Head of caudate nucleus (tissue), 42 donors: ENCODE measurements at places on chromosomes 16 and 17.

DNA sequence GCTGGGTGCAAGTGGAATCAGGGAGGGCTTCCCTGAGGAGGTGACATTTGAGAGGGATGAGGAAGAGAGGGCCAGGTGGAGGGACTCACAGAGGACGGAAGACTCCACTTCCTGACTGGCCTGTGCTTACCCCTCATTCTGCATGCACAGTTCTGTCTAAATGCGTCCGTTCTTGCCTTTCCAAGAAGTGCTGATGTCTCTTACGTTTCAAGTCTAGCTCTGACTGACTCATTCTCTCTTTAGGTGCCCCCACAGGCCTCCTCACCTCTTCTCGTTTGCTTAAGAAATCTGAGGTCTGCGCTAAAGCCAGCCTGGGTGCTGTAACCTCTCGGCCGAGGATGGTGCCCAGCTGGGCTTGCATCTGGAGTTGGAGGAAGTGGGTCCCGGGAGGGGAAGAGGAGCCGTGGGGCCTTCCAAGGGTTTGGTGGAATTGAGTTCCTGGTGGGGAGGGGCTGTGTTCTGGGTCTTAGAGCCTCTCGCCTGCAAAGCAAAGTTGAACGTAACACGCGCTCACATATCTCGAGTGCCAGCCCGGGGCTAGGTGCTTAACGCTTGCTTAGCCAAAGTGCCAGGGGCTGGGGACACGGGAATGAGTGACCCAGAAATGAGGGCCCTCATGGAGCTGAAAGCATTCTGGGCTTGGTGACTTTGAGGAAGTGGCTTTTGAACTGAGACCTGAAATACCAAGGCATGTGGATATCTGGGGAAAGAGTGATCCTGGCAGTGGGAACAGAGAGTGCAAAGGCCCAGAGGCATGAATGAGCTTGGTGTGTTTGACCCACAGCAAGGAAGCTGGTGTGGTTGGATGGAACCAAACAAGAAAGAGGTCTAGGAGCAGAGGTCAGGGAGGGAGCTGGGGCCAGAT, 4.8 kb downstream of the IL4R start:
- DNase-seq, result peak; percentile 23

GRCh38 chr16:85986931-85987749, 88.2 kb downstream of the IRF8 start:
- DNase-seq, result peak; percentile 34

DNA sequence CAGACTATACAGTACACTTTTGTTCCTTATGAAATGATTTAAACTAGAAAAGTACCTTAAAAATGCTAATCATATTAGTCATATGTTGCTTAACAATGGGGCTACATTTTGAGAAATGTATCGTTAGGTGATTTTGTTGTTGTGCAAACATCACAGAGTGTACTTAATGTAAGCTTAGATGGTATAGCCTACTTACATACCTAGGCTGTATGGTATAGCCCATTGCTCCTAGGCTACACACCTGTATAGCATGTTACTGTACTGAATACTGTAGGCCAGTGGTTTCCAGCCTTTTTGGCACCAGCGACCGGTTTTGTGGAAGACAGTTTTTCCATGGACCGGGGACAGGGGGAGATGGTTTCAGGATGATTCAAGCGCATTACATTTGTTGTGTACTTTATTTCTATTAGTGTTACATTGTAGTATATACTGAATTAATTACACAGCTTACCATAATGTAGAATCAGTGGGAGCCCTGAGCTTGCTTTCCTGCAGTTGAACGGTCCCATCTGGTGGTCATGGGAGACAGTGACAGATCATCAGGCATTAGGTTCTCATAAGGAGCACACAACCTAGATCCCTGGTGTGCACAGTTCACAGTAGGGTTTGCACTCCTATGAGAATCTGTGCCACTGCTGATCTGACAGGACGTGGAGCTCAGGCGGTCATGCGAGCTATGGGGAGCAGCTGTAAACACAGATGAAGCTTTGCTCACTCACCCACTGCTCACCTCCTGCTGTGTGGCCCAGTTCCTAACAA, 35.0 kb upstream of the MRC2 start:
- no peak for DNase-seq

- no peak for DNase-seq
Observed at GRCh38 chr17:1529863-1530262, 13.5 kb upstream of the INPP5K start.

GRCh38 chr17:7383742-7384488, 3.0 kb downstream of the TNK1 start:
- peak; percentile 72 for DNase-seq

DNA sequence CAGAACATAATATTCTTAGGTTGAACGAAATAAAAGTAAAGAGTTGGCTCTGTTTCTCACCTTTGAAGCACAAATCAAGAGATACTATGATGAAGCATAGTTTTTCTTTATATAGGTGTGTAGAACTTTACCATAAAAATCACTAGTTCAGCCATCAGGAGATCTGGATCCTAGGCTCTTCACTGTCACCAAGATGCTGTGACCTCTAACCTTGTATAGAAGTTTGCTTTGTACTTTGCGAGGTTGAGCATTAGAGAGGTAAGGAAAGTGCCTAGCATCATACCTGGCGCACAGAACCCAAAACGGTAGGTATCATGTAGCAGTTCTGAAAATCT, 553 bp upstream of the CDC6 start:
- DNase-seq, result no peak

DNA sequence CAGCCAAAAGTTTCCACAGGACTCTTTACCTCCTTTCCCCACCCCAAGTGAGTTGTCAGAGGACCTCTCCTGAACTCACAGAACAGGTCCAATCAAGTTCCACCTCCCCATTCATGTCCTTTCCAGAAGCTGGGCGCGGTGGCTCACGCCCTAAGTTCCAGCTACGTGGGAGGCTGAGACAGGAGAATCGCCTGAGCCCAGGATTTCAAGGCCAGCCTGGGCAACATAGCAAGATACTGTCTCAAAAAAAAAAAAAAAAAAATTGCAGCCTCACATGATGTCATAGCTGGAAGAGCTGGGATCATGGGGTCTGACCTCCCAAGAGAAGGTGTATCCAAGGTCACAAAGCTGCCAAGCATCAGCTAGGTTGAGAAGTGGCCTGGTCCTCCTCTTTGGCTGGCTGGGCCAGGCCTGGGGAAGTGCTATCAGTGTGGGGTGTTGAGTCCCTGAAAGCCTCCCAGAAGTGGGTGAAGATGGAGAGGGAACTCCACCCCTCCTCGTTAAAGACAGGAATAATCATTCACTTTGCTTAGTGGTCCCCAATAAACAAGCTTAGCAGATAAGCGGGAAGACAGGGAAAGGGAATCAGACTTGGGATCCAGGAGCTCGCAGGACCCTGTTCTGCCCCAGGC, 5.5 kb upstream of the MNT start:
- no peak for DNase-seq

- DNase-seq, result no peak
Observed at GRCh38 chr17:75691371-75691791, 24.2 kb downstream of the SAP30BP start.

GRCh38 chr16:70659546-70659945, 13.2 kb downstream of the IL34 start:
- DNase-seq, result no peak

GRCh38 chr17:7419819-7420610, at the start of gene SPEM1:
TSS of gene SPEM1 (plus strand) at chr17:7420324. CDS start at chr17:7420385, 61 bp downstream.
- no peak for DNase-seq

GRCh38 chr17:83198366-83199341, 119.2 kb downstream of the METRNL start:
- no peak for DNase-seq

GRCh38 chr16:48503779-48504178, 106.2 kb downstream of the N4BP1 start:
- DNase-seq, result no peak

DNA sequence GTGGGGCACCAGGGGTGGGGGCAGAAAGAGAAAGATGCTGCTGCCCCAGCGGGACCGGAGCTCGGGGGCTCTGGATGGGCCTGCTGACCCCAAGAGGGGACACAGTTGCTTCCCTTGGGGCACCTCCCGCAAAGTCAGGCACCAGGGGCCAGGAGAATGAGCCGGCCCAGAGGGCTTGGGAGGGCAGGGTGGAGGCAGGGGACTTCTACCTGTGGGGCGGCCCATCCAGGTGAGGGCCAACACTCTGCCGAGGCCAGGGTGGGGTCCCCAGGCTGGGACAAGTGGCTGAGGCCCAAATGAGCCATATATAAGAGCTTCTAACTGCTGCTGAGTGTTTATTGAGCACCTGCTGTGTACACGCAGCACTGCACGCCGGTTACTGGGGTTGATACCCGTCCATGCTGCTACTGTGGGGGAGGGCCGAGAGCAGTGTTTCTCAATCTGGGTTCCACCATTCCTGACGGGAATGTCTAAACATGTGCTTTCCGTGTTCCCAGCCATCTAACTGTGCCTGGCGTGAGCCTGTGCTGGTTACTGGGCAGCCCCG, 211.7 kb upstream of the GSE1 start:
- DNase-seq, result peak; percentile 11

GRCh38 chr17:4887581-4887980, 11.8 kb upstream of the C17orf107 start:
- no peak for DNase-seq

DNA sequence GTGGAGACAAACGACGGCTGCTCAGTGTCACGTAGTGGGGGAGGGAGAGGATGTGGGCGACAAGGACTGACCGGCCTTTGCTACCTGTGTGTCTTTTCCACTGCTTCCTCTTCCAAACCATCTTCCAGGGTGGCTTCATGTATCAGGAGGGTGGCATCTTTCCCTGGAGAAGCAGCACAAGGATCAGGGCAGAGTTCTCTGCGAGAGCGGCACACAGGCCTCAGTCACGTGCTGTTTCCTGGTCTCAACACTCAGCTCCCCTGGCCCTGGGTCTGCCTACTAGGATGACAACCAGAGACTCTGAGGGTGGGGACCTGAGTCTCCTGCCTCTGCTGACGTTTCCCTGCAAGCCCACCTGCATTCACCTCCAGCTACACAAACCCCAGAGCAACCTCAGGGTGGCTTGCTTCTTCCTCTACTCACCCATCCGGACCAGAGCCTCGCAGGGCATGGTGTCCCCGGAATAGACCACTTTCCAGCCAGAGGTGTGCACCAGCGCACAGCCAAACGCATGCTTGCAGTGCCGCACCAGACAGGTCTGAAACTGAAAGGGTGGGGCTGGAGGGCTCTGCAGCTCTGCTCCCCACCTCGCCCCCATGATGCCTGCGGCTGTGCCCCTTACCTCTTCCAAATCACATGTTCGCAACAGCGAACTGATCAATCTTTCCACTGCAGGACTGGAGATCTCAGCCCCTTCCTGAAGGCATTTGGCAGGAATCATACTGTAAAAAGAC, 23.3 kb downstream of the ELAC2 start:
- DNase-seq, result no peak

- no peak for DNase-seq
Observed at GRCh38 chr16:9195287-9195686, 103.8 kb downstream of the HAPSTR1 start.

DNA sequence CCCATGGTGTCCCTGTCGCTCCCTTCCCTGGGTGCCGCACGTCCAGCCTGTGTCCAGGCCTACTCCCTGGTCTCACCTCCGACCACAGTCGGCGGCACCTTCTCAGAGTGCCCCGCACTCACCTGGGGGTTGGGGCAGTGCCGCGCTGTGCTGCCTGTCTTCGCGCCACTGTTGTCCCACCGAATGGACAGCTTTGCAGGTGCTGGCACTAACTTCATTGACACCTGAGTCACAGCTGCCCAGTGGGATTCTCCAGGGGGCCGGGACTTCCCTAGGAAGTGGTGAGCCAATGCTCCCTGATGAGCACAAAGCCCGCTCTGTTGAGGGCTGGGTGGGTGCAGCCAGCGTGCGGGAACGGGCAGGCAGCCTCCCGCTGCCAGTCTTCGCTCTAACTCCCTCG, 24.3 kb upstream of the DBNDD1 start:
- no peak for DNase-seq

GRCh38 chr17:9658593-9659211, 13.4 kb downstream of the USP43 start:
- DNase-seq, result no peak

DNA sequence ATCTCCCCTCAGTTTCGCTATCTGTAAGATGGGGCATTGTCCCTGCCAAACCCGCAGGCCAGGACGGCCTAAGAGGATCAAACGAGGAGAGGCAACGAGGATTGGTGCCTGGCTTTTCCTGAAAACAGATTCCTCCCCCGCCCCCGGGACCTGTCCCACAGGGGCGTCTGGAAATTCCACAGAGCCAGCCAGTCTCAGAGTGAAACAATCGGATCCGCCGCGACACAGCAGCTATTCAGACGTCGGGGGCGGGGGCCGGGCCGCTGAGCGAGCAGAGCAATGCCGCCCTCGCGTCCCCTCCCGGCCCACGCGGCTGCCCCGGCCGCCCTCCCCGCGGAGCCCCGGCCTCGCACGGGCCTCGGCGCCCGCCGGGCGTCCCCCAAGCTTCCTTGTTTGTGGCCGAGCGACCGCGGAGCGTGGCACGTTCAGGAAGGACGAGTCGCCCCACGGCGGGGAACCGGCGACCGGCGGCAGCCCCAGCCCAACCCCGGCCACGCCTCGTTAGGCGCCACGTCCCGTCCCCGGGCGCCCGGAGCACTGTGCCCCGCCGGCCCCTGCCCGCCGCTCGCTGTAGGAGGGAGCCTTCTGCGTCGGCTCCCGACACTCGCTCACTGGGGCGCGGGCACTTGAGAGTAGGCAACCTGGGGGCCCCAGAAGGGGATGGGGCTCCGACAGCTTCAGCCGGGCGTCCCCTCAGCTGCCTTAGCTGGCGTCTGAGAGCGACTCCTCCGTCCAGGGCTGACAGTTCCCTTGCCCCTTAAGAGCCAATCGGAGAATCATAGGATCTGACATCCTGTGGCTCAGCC, 29.6 kb upstream of the PHOSPHO1 start:
- DNase-seq, result peak; percentile 3

GRCh38 chr17:30229012-30229411, 6.5 kb downstream of the SLC6A4 start:
- no peak for DNase-seq

GRCh38 chr16:85990861-85991301, 91.9 kb downstream of the IRF8 start:
- DNase-seq, result no peak

- no peak for DNase-seq
Observed at GRCh38 chr16:8730335-8730915, 56.0 kb downstream of the ABAT start.

DNA sequence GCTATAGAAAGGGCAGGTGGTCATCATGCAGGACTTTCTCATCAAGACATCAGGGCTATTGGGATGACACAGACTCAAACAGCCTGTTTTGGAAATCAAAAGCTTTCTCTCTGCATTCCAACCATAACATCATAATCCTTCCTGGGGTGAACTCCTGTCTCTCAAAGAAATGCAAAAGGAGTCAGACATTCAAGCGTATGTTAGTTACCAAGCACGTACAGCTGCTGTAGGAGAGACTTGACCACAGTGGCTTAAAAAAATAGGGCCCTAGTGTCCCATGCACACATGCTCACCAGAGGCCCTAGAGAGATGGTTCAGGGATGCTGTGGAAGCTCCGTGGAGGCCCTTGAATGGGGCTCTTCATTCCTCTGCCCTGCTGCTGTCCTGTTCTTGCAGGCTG, 24.6 kb upstream of the FOXF1 start:
- no peak for DNase-seq

- DNase-seq, result no peak
Observed at GRCh38 chr16:62638964-62639870, 603.0 kb upstream of the CDH8 start.
